Mammary epithelial cell (primary cell): ENCODE measurements at places on chromosomes 7 and 10. TPM values are rescaled to one million over a fixed set of nuclear protein-coding genes. Genes with fewer than 3 reads are reported as not detected.
A peak's percentile ranks its signal among the peaks of the same experiment; 100 is the strongest.

GRCh38 chr7:140229591-140230515 is 53.1 kb upstream of the KDM7A start:
- no peak for DNase-seq

- DNase-seq = peak; percentile 5
These were observed 169.8 kb downstream of the NOC3L start for GRCh38 chr10:94192974-94193373.

DNA sequence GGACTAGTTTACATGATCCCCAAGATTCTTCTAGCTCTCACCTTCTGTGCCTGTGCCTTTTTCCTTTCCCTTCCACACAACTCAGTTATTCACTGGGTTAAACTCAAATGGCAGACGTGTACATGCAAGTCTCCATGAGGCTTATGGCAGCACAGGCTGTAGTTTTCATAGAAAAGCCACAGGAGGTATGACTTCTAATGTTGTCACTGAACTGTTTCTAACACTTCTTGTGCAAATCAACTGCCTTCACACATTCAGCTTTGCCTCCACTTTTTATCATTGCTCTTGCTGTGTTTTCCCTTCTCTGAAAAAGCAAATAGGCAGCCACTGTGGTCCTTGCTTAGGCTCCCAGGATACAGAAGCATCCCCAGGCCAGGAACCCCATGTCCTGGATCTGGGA is 5.3 kb upstream of the GIMAP5 start:
- no peak for DNase-seq

GRCh38 chr7:73969991-73970390 is 58.0 kb upstream of the ELN start:
- no peak for DNase-seq

- DNase-seq = no peak
These were observed 154.6 kb upstream of the GDF10 start for GRCh38 chr10:47145290-47145934.

DNA sequence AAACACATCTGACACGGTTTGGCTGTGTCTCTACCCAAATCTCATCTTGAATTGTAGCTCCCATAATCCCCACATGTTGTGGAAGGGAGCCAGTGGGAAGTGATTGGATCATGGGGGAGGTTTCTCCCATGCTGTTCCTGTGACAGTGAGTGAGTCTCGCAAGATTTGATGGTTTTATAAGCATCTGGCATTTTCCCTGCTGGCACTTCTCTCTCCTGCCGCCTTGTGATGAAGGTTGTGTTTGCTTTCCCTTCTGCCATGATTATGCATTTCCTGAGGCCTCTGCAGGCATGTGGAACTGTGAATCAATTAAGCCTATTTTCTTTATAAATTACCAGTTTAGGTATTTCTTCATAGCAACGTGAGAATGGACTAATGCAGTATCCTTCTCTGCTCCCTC is 5.9 kb upstream of the HTR5A start:
- no peak for DNase-seq

- peak; percentile 75 for DNase-seq
These were observed 49.0 kb upstream of the ARHGAP12 start for GRCh38 chr10:31977440-31978155.

DNA sequence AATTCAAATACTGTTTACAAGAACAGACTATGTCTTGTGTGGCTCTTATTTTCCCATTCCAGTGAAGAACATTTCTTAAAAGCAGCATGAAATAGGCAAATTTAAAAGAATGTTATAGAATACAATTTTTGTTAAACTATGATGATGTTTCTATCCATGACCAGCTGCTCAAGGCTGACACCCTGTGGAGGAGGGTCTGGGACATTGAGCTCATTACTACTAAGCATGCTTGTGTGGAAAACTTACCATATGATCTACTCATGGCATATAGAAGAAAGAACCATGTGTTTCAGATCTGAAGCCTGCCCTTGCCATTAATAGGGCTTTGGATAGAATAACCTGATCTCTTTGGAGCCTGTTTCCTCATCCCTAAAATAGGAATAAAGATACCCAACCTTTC is 125.0 kb downstream of the FOXP2 start:
- DNase-seq = no peak

- DNase-seq = no peak
These were observed 74.6 kb downstream of the WAPL start for GRCh38 chr10:86446987-86447386.

DNA sequence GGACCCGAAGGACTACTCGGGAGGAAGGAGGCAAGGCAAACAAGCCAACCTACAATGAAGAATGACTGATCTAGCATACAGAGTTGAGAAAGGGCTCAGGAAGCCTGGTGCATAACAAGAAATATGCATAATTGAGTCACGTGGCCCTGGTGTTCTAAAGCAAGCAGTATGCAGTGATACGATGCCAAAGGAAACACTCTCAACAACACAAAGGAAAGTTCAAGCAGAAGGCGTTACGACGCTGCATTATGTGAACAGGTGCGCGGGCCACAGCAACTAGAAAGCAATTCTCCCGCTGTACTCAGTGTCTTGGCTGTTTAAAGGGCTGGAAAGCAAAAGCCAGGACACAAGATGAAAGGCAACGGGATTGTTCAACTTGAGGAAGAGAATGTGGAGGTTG is 100.8 kb downstream of the PRTFDC1 start:
- no peak for DNase-seq

- DNase-seq = no peak
These were observed 126.9 kb upstream of the EFCAB10 start for GRCh38 chr7:105707967-105708762.

DNA sequence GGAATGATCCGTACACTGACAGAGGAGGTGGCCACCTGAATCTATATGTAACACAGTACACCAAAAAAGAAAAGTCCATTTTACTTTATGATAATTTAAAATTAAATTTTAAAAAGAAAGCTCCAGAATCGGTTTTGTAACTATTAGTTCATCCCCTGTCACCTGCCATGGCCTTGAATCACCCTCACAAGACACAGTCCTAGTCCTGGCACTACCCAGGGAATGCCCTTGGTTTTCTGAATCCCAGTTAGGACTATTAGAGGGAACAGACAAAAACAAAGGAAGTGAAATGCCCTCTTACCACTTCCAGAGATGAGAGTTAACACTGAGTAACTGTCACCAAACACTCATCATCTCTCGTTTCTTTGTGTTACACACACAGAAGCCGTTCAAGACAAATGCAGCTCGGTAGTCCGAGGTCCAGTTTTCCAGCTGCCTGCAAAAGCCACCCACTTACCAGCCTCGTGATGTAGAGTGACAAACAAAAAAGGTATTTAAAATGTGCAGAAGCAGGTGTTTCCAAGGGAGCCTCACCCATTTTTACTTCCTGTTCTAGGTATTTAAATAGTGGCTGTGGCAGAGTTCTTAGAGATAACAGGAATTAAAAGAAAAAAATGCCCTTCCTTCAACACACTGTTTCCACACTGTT is 6.1 kb downstream of the PTPRN2 start:
- no peak for DNase-seq

DNA sequence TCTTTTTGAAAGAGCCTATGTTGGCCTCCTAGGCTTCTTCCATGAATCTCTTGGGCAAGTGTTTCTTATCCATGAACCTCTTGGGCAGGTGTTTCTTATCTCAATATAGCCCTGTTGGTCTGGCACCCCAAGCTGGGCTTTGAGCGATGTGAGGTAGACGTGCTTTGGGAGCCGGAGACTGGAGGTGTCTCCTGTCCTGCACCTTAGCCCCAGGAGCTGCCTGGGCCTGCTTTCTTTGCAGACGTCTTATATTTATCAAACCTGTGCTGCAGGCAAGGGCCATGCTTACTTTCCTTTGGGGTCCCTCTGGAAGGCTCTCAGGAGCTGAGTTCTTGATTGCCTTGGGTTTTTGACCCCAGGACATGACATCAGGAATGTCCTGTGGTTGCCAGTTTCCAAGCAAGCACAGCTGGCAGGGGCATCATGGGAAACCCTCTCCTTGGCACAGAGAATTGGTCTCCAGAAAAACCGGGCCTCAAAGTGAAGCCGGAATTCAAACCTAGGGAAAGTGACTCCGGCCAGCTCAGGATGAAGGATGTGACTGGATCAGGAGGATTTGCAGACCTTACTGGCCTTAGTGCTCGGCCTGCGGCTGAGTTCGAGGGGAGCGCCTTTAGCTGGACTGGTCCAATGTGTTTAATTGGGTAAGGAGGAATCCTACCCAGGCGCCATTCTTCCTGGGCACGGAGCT is 2.8 kb downstream of the JAKMIP3 start:
- no peak for DNase-seq

- DNase-seq = no peak
These were observed 631.1 kb upstream of the MBL2 start for GRCh38 chr10:53403688-53404087.

GRCh38 chr10:17075533-17076359 is 53.9 kb downstream of the CUBN start:
- DNase-seq = peak; percentile 90

- no peak for DNase-seq
These were observed 3.7 kb upstream of the C10orf105 start for GRCh38 chr10:71723311-71723710.

DNA sequence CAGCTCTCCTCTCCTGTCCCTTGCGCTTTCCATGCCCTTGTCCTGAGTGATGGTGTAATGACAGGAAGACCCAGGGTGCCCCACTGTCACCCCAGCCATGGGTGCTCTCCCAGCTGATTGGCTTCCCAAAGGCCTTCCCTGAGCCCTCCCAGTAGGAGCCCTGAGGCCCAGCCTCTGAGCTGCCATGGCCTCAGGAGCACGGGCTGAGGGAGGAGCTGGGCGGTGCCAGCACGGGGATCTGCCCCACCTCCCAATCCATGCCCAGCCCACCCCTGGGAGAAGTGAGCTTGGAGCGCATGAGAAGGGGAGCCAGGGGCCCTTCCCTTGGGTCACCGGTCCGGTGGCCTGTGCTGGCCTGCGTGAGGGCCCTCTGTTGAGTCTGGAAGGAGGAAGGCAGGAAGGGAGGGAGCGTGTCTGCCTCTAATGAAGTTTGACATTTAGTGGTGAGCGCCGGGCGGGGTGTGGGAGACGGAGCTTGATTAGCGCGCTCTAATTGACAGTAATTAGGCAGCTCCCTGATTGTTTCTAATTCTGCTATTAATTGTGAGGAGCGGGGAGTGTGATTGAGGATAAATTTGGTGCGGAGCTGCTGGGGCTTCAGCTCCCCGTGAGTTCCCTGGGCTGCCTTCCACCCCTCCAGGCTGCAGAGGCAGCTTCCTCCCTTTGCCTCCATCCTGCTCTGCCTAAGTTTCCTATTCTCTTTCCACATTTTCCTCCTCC is 28.3 kb downstream of the GBX1 start:
- DNase-seq = no peak

DNA sequence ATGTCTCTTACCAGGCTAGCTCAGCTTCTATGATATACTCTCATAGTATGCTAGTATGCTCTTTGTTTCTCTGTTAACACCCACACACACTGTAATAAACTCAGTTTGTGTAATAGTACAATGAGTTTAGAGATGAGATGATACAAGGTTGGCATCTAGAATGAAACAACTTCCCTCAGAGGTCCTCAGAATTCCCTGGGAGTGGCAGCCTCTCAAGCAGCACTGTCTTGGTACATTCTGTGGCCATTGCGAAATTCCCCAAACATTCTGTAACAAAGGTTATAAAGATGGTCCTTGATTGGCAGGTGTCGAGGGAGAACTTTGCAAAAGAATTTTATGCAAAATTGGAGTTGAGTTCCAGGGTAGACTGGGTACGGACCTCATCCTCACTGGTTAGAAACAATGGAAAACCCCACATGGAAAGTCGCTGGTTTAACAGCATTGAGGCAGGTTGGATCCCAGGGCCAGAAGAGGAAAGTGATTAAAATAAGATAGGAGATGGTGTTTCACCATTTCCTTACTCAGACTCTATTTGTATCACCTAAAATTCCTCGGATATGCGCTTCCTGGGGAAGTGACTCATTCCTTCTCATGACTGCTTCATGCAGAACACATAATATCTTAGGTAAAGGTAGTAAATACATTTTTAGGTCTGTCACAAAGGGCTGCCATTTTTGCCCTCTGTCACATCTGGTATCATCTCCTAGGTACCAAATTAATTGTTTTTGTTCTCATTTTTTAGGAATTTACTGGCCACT is 657.8 kb downstream of the SORCS1 start:
- peak; percentile 84 for DNase-seq

DNA sequence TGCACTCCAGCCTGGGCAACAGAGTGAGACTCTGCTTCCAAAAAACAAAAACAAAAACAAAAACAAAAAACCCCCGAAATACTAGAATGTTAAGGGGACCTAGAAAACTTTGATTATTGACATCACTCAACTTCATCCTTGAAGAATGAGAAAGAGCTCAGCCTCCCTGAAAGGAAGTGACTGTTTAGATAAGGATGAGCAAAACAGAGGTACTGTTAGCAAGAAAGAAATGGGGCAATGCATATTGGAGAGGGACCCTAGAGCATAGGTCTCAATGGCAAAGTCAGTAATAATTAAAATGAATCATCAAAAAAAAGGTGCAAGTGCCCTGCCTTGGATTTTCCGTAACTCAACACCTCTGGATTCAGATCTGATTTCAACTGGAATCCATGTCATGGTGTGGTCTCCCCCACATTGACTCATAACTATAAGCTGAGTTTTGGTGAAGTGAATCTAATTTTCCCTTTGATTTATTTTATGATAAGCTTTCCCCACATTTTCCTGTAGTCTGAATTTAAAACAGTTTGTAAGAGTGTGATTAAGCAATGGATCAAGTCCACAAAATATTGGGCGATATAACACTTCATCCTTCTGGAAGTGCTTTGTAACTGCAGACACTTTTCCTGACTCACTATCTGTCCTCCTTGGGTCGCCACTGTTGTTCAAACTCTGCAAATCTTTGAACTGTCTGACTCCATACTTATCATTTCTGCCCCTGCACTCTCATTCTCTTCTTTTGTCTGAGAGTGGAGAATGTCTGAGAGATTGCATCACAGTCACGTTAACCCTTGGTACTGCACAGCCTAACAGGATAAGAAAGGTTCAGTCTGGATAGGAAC is 224.8 kb upstream of the LYZL1 start:
- DNase-seq = peak; percentile 27

Gene TCAF2
- total RNA-seq = 0.33 TPM

Gene ZNF365
- total RNA-seq = 5.9 and 10.1 TPM in 2 replicates

Gene OR2A7
- total RNA-seq = 4.4 and 5.1 TPM in 2 replicates

Gene TDRD1
- total RNA-seq = 0.17 TPM

Gene SFTPD
- total RNA-seq = 0.33 TPM

Gene PRLHR
- total RNA-seq = not detected in 2 replicates

Gene HSPA14
- 14.6 and 20.2 TPM in 2 replicates for total RNA-seq

Gene GTF2I
- 162 and 184 TPM in 2 replicates for total RNA-seq

Gene EFCAB10
- total RNA-seq = 0.50 TPM

Gene PLPP4
- total RNA-seq = 10.3 TPM

Gene PKD1L1
- 0.17 TPM for total RNA-seq
